ENCODE measurements at places on chromosomes 1 and 21.

DNA sequence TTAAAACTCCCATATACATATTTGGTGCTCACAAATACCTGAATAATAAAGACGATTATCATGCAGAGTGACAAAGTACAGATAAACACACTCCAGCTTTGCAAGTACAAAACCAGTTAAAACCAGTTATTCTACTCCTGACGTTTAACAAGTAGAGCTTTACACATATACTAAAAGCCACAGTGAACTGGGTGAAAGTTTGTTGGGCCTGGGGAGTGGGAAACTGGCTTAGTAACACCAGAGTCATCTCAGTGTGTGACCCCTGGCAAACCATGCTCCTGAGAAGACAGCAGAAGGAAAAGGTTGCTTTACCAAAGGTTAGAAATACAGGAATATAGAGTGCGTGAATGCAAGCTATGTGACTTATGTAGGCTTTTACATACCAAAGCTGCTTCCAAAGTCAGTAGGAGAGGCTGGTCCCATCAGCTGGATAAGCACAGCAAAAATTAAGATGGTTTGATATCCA lies 148.1 kb downstream of the NRIP1 start:
- no peak for DNase-seq

- DNase-seq = no peak
Observed at GRCh38 chr1:98398092-98398491, 263.4 kb upstream of the SNX7 start.

GRCh38 chr1:172628401-172628800 lies 30.5 kb upstream of the FASLG start:
- no peak for DNase-seq

DNA sequence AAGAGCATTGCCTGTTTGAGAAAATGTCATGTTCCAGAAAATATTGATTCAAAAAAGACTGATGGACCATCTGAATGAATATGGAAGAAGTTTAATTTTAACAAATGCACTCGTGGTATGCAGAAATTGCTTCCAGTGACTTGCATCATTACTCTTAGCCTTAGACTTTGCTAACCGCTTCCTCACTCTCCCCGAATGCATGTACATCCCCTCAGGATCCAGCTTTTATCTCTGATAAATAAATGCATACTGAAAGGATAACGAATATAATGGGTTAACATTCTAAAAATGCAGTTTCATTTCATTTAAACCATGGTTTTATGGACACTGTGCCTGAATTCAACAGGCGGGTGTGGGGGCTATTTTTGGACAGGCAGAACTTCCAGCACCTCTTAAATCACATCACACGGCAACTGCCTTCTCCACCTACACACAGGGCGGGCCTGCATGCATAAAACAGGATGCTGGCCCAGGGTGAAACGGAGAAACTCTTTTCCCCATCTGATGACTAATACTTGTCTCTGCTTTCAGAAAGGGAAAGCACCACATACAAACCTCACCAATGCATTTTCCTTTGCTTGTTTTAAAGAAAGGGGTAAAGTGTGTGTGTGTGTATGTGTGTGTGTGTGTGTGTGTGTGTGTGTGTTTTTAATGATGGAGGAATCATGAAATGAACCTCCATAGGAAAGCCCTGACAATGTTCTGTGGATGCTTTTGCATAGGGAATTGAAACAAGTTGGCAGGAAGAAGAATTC lies 48.7 kb downstream of the SPAG17 start:
- no peak for DNase-seq

- DNase-seq = no peak
Observed at GRCh38 chr21:28960245-28960644, 32.4 kb downstream of the LTN1 start.

DNA sequence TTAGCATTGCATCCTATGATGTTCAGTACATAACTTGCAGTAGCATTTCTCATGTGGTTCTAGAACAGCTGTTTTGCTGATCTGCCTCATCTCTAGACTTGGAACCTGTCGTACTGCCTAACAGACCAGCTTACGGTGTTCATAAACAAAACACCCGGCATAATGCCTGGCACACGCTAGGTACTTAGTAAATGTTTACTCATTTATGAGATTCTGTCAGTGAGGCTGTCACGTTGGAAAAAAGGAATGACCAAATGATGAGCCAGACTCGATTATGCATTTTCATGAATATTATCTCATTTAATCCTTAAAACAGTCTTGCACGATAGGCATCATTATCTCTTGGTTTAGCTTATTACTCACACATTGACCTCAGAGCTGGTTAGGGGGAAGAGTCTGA lies 46.4 kb downstream of the CACHD1 start:
- no peak for DNase-seq
